ENCODE measurements at places on chromosomes 5 and 9.
A peak's percentile ranks its signal among the peaks of the same experiment; 100 is the strongest.

DNA sequence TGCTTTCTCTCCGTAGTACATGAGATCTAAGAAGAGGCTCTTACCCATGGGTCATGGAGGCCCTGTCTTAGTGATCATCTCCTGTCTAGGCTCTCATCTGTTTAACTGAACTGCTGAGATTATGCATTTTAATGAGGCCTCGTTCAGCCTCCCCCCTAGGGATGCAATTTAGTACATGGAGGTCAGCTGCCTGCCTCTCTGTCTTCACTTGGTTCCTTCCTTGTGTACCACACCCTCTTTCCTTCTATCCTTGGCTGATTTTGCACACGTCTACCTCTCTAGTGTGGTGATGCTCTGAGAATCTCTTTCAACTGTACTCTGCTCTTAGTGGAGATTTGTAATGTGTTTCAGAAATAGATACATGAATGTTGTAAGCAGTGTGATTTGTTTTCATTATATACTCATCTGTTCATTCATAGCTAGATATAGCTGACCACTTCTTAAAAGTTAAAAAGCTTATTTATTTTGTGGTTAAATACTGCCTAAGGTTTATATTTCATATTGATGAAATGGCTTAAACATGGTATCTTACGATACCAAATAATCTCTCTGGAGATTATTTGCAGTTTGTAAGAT, 3.5 kb upstream of the ACTBL2 start:
- no peak for DNase-seq

- no peak for DNase-seq
Measured at GRCh38 chr5:153900703-153901395, 137.9 kb downstream of the FAM114A2 start.

DNA sequence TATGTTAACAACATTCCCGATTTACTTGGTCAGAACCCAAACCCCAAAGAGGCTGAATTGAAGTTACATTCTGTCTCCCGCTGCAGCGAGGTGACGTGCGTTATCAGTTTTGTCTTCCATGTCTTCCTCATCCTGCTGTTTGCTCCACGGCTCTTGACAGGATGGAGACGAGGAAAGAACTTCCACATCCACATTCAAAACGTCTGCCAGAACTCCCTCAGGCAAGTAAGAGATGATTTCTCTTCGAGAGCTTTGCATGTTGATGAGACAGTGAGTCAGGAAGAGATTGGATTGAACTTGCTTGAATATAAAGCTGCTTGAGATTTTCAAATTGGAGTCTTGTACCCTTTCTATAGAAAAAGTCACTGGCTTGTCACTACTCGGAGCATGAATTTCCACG, 242.6 kb downstream of the AUH start:
- no peak for DNase-seq

GRCh38 chr5:106459541-106459940, 1211.2 kb downstream of the EFNA5 start:
- no peak for DNase-seq

GRCh38 chr5:143606043-143606752, 202.7 kb upstream of the NR3C1 start:
- peak; percentile 96 for DNase-seq

DNA sequence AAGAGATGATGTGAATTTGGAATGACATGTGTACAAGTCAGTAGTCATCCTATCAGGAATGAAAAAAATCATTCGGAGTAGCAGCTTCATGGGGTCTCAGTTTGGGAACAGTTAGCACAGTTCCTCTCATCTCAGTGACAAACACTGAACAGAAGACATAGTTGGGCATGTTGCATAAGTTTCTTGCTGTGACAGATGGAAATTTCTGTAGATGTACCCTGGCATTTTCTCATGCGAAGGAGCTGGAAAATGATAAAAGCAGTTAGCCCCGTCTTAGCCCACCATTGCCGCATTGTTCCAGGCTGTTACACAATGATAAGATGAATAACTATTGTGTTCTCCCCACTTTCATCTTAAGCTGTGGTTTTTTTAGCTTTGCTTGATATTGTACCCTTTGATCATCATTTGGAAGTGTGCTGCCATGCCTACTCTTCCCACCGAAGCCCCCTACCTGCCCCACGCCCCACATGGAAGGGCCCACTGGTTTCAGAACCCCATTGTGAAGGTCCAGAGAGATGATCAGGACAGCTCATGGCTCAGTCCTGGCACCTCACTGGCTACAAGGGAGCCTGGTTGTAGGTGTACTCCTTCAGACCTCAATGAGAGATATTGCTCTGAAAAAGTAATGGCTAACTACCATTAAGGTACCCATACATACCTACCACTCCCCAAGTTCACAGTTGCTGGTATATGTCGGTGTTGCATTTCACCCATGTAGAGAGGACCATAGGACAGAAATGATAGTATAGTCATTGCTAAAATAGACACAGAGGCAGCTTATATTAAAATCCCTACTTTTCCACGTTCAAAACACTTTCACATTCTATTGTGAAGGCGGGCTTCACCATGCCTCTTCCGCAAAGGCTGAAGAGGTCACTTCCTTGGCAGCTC, 38.8 kb downstream of the SFXN1 start:
- no peak for DNase-seq

GRCh38 chr5:84213861-84214260, 170.8 kb downstream of the EDIL3 start:
- no peak for DNase-seq

DNA sequence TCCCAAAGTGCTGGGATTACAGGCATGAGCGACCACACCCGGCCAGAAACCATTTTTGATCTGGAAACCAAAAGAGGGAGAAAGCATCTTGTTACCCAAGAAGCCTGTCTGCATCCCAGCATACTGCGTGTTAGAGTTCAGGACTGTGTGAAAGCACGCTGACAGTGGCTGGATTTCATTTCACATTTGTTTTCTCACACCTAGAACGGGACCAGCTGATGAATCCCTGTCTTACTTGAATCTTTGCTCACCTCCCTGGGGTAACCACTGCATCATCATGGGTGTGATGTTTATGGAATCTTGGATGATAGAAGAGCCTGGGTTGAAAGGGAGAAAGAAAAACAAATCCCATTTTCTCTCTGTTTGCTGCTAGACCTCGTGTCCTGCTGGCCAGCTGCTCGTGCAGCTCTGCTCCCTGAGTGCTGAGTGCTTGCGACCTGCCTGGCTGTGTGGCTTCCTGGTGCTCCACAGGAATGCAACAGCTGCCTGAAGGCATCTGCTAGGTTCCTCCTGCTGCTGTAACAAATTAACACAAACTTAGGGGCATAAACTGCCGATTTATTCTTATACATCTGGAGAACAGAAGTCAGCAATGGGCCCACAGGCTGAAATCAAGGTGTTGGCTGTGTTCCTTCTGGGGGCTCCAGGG, 378.3 kb upstream of the DAP start:
- no peak for DNase-seq

DNA sequence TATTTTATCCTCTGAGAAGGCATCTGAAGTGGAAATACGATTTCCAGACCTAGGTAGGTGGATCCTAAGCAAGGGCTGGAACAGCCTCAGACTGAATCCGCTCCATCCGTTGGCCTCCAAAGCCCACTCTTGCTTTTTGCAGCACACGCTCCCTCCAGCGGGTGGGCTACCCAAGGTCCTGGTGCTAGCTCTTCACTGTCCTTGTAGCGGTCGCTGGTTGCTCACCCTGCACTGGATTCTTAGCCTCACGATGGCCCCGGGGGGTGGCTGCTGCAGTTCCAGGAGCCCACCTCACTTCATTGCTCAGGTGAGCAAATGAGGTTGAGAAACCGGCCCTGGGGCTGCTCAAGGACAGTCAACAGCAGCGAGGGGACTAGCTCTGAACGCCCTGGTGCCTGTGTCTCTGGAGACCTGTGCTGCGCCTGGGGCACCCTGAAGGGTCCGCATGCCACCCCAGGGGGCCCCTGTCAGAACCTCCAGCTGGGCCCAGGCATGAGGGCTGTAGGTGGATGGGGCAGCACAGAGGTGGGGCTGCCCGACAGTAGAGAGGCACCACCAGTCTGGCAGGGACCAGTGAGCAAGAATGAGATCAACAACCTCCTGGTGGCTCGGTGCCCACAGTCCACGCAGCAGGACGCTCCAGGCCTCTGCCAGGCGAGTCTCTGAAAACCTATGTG, 4.3 kb downstream of the MGAT4B start:
- no peak for DNase-seq

DNA sequence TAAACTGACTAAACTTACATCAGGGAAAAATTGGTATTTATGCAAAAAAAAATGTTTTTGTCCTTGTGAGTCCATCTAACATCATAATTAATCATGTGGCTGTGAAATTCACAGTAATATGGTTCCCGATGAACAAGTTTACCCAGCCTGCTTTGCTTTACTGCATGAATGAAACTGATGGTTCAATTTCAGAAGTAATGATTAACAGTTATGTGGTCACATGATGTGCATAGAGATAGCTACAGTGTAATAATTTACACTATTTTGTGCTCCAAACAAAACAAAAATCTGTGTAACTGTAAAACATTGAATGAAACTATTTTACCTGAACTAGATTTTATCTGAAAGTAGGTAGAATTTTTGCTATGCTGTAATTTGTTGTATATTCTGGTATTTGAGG, 16.6 kb upstream of the SRP19 start:
- DNase-seq = no peak

GRCh38 chr5:120538644-120539043, 74.5 kb downstream of the PRR16 start:
- no peak for DNase-seq

DNA sequence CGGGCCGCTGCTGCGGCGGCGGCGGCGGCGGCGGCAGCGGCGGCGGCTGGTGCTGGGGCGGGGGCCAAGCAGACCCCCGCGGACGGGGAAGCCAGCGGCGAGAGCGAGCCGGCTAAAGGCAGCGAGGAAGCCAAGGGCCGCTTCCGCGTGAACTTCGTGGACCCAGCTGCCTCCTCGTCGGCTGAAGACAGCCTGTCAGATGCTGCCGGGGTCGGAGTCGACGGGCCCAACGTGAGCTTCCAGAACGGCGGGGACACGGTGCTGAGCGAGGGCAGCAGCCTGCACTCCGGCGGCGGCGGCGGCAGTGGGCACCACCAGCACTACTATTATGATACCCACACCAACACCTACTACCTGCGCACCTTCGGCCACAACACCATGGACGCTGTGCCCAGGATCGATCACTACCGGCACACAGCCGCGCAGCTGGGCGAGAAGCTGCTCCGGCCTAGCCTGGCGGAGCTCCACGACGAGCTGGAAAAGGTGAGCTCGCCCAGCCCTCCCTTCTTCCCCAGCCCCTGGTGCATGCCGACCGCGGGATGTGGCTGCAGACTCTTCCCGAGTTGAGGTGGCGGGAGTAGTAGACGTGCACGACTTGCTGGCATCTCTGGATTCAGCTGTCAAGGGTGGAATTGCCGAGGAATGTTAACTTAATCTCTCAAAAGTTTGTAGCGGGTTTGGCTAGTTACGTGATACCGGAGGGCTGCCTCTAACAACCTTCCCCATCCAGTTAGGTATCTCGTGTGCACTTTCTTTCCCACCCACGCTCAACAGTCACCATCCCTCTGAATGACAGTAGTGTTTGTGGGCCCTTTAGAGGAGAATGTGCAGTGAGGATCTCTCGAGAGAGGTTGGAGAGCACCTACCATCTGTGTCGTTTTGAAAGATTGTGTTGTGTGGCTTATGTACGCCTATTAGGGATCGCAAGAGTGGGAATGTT, 932 bp downstream of the SLC12A2 start:
- peak; percentile 13 for DNase-seq

GRCh38 chr5:31698673-31699072, 59.7 kb downstream of the PDZD2 start:
- DNase-seq = no peak

GRCh38 chr5:104606258-104606829, 1043.8 kb upstream of the NUDT12 start:
- DNase-seq = no peak

DNA sequence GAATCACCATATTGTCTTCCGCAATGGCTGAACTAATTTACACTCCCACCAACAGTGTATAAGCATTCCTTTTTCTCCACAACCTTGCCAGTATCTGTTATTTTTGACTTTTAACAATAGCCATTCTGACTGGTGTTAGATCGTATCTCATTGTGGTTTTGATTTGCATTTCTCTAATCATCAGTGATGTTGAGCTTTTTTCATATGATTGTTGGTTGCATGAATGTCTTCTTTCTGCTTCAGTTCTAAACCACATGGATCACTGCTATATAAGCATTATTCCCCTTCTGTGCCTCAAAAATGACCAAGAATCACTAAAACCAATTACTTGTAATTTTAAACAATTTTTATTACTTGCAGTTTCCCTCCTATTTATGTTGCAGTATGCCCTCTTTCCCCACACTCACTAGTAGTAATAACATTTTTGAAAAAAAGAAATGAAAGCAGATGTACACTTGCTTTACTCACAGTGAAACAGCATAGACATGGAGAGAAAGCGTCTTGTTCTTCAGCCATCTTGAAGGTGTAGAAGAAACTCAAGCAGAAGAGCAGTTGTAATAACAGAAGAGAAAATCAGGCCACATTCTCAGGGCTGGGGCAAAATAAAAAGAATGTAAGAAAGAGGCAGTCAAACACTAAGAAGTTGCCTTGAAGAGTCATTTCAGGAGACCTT, 4.5 kb upstream of the TMEM252 start:
- no peak for DNase-seq

DNA sequence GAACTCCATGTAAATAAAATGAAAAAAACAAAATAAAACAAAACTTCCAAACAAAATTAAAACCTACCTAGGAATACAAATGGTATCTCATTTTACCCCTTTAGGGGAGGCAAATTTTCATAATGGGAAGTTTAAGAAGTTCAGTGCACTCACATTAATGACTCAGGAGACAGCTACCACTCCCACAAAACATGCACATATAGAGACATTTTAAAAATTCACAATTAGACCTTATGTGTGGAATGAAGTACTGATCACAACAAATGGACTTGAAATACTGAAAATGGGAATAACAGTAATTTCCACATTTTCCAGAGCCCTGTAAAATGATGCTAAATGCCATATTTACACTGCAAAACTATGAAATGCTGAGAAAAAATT, 91.8 kb downstream of the FANCC start:
- DNase-seq = no peak

DNA sequence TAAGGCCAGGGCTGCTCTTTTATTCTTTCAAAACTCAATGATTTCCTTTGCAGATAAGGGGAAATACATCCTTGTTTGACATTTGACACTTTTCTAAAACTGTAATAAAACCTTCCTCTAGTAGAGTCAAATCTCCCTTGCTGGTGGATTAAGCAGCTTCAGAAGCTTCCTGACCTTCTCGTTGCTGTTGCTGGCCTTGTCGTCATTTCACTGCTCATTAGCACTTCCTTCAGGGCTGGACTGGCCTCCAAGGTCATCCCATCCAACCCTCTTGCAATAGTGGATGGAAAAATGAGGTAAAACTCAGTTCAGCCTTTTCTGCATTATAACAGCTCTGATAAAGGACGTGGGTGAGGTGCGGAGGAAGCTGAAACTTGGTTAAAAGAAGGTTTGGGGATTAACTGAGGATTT, 1.1 kb upstream of the ADAMTSL1 start:
- no peak for DNase-seq
